Stimulated activated CD8-positive, alpha-beta memory T cell treated with anti-CD3 and anti-CD28 coated beads, Interleukin-4, amount 100 ng/mL, for 4 hours (primary cell): ENCODE measurements at places on chromosomes 4 and X.

- no peak for DNase-seq
Measured at GRCh38 chrX:87337267-87337666, 180.3 kb upstream of the KLHL4 start.

DNA sequence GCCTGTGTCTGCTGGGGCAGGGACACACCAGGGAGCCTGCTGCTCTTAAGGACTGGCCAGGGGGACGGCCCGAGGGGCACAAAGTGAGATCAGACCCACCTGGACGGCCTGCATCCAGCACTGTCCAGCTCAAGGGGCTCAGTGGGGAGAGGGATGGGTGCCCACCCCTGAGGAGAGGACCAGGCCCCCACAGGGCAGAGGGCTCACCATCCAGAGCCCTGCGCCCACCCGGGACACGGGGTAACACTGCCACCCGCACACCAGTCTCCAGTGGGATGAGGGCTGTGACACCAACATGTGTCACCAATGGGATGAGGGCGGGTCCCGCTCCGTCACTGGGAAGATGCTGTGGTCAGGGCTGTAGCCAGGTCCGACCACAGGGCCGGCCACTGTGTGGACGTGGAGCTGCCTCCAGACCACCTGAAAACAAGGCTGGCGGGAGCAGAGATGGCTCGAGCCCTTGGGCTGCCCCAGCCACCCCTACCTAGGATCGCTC, 13.2 kb downstream of the DGKQ start:
- DNase-seq, result no peak

DNA sequence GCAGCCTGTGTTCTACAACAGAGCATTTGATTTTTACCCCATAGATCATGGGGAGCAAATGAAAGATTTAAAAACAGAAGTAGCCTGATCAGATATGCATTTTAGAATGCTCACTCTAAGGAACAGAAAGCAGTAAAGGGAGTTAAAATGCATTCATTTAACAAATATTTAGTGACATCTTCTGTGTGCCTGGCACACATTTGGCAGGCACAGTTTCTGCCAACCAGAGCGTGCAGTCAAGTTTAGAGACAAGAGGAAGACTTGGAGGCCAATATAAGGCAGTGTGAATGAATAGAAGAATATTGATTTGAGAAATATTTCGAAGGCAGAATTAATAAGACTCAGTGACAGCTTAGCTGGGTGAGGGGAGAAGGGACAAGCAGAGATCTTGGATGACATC, 210.1 kb downstream of the KDR start:
- DNase-seq, result no peak

- DNase-seq, result no peak
Measured at GRCh38 chrX:10367406-10367805, 210.6 kb downstream of the CLCN4 start.

DNA sequence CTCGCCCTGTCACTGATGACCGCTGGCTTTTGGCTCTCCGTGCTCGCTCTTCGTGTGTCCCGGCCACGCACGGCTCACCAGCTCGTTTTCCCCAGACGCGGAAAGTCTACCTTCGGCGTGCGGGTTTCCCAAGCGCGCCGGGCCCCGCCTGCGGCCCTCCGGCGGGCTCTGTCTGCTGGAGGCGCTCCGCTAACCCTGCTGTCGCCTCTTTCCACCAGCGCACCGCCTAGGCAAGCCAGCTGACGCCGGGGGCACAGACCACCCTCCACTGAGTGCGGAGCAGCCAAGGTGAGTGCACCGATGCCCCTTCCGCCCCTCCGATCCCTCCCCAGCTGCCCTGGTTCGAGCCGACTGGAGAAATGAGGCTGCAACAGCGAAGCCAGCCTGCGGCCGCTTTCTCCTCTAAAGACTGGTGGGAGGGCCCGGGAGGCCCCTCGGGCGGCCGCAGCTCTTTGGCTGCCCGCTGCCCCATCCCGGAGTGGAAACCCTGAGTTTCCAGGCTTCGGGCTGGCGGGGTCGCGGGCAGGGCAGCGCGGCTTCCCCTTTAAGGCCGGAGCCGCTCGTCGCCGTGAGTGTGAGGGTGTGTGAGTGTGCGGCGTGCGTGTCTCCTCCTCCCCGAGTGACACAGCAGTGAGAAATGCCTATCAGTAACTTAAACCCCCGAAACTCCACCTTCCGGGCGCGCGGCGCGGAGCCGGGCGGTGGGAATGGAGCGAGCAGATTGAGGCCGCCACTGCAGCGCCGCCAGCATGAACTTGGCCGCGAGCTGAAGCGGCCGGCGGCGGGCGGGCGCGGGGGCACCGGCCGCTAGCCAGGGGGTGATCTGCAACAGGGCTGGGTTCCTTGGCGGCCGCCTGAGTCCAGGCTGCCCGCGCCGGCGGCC, at the start of gene MAMLD1:
TSS of gene MAMLD1 (plus strand) at position 719 of the 883 bp plus-strand sequence. CDS start 82,200 bp downstream, outside the sequence.
- DNase-seq, result no peak

DNA sequence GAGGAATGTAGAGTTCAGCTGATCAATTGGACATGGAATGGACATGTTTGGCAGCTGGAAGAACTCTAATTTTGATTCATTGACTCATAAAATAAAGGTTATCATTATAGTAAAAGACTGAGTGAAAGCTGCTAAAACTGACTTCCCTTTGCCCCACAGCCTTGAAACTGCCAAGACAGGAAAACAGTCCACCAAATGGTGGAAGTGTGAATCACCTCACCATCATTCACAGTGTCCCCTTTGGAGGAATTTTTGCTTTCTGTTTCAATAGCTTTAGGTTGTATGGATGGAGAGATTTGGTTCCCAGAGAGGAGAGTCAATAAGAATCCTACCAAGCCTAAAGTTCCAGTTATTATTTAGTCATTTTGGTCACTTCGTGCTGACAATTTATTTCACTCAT, 20.8 kb upstream of the FREM3 start:
- no peak for DNase-seq

GRCh38 chr4:19693936-19694570, 557.7 kb upstream of the SLIT2 start:
- no peak for DNase-seq

DNA sequence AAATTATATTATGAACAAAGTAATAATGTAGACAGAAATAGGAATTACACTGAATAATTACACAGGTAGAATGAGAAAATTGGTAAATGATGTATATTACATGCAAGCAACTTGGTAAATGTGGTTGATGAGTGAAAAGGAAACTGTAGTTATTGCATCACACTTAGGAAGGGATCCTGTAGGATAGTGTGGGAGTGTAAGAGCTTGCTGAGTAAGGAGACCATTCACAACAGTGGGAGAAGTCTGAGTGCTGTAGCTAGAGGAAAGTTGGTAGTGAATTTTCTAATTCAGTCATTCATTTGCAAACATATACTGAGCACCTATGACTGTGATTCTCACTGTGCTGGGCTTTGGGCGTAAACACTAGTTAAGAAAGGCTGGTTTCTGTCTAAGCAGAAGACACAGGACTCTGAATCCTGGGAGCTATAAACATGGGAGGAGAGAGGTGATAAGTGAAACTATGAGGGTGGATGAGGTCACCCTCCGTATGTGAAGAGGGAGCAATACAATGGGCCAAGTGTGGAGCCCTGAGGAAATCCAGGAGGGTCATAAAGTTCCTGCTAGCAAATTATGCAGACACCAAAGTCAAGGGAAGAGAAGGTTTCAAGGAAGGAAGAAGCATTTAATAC, 14.2 kb upstream of the CPE start:
- no peak for DNase-seq

DNA sequence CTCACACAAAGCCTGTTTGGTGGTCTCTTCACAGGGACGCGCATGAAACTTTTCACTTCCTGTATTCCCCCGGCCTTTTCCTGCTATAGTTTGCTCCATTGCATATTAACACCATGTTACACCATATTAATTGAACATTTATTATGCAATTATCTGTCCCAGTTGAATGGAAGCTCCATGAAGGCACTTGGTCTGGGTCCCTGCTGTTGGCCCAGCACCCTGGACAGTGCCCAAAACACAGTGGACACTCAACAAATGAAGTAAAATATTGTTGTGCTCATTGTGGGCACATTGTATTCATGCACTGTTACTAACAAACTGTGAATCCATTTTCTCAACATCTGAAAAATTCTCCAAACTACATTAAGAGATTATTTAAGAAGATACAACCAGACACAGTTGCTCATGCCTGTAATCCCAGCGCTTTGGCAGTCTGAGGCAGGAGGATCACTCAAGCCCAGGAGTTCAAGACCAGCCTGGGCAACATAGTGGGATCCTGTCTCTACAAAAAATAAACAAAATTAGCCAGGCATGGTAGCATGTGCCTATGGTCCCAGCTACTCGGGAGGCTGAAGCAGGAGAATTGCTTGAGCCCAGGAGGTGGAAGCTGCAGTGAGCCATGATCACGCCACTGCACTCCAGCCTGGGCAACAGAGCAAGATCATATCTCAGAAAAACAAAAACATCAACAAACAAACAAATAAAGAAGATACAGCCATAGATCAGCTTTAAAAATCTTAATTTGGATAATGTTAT, 292.7 kb upstream of the TENM3 start:
- DNase-seq, result no peak

GRCh38 chr4:71074452-71075299, 81.2 kb downstream of the DCK start:
- no peak for DNase-seq

DNA sequence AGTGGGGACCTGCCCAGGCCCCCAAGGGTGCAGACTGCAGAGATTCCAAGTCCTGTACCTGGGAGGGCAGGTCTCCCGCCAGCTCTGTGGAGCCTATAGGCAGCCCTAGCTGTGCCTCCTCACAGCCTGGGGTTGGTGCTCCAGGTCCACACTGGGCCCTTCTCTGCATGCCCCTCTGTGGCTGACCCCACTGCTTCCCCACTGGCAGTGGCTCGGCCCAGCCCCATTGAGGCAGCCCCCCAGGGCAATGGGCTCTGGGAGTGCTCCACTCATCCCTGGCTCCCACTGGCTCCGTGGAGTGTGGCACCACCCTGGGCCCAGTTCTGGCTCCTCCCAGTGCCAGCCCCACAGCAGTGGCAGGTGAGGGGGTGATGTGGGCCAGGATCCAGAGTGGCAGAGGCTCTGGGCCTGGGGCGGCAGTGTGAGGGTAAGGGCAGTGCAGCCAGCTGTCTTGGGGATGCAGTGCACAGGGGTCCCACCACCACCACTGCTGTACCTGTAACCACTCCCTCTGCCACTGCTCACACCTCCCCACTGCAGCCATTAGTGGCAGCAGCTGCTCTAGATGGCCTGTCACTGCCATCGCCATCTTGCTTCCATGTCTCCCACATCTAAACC, 312.2 kb downstream of the GPM6A start:
- DNase-seq, result no peak

DNA sequence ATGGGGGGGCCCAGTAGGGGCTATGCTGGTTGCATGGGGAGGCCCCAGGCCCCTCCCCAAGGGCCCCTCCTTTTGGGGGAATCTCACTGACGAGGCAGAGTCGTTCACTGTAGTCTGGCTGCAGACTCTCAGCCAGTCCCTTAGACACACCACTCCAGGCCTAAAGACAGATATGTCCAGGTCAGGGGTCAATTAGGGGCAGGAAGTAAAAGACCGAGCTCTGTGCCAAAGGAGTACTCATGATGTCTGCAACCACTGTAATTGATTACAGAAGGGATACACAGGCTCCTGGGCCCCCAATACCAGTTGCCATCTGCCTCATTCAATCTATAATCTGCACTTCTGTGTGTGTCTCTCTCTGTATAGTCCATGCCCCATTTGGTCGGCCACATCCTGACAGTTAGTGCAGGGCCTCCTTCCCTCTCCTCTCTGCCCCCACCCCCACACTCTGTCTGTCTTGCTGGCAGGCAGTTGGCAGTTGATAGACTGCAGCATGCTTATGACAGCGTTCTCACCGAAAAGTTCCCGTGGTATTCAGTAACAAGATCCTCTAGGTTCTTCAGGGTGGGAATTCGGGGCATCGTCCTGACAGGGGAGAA, 1.3 kb upstream of the CXorf65 start:
- DNase-seq, result no peak

DNA sequence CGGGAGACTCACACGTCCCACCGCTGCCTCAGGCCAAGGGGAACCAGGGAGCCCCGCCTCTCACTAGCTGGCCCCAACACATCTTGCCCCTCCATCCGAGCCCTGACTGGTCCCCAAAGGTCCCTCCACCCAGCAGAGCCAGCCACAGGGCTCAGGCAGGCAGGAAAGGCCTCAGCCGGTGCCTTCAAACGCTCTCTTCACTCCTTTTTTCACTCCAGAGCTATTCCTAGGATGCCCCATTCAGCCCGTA, 1.5 kb upstream of the ARHGAP4 start:
- no peak for DNase-seq

- DNase-seq, result no peak
Measured at GRCh38 chr4:179225594-179225993, 1783.4 kb upstream of the AGA start.
